ENCODE measurements at places on chromosomes 11 and 22.
A peak's percentile ranks its signal among the peaks of the same experiment; 100 is the strongest.

GRCh38 chr11:73095613-73096012 lies 46.5 kb downstream of the FCHSD2 start:
- no peak for DNase-seq

- DNase-seq, result no peak
Measured at GRCh38 chr11:7451520-7451919, 33.8 kb upstream of the OLFML1 start.

DNA sequence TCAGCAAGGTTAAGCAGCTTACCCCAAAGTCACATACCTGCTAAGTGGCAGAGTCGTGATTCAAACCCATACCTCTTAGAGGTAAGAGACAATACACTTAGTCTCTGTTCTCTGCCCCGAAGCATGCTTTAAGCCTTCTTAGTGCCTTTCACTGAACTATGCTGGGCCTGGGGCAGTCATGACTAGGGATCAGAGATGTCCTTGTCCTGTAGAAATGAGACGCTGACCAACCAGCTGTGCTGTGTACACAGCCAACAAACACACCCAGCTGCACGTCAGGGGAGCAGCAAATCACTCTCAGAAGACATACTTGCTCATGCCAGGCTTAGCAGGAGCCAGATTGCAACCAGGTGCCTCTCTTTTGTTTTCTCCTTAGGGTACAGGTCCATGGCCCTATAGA lies 255.7 kb downstream of the BUD13 start:
- DNase-seq, result no peak

DNA sequence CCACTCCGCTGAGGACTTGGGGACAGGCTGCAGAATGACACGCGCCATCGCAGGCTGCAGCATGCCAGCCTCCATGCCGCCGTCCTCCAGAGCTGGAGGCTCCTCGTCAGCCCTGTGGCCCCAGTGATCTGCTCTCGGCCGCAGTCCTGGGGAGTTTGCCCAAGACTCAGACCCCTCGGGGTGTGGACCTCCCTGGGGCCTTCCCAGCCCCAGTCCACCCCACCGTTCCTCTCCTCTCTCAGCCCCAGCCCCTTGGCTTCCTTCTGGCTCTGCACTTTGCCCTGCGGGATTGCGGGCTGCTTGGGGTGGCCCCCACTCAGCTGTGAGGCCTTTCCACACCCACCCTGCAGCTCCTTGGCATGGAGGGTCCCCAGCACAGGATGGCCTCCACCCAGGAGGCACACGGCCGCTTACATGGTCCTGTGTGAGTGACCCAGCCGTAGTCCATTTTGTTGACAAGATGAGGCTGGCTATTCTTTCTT lies 414.9 kb downstream of the TBC1D22A start:
- DNase-seq, result no peak

GRCh38 chr11:44452827-44453572 lies 112.5 kb upstream of the CD82 start:
- DNase-seq, result no peak

DNA sequence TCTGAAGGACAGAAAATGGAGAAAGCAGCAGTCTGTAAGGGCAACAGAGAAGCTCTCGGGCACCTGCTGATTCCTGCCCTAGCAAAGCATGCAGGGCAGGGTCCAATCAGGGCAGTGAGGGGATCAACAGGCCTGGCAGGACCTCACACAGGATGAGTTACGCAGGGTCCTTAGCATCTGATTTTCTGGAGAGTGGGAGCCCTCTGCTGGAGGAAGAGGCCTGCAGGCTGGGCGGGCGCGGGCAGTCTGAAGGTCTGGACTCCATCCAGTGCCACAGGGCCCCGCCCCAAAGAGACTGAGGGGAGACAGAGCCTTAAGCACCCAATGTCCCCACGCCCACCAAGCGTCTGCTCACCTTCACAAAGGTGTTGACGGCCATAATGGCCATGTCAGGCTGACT lies 28.9 kb downstream of the AP1B1 start:
- DNase-seq, result peak; percentile 19

GRCh38 chr11:95363164-95363563 lies 132.2 kb upstream of the SESN3 start:
- DNase-seq, result no peak

GRCh38 chr11:75450236-75450635 lies 17.2 kb upstream of the KLHL35 start:
- DNase-seq, result no peak

GRCh38 chr11:65642014-65642671 lies 4.2 kb downstream of the SIPA1 start:
- no peak for DNase-seq

DNA sequence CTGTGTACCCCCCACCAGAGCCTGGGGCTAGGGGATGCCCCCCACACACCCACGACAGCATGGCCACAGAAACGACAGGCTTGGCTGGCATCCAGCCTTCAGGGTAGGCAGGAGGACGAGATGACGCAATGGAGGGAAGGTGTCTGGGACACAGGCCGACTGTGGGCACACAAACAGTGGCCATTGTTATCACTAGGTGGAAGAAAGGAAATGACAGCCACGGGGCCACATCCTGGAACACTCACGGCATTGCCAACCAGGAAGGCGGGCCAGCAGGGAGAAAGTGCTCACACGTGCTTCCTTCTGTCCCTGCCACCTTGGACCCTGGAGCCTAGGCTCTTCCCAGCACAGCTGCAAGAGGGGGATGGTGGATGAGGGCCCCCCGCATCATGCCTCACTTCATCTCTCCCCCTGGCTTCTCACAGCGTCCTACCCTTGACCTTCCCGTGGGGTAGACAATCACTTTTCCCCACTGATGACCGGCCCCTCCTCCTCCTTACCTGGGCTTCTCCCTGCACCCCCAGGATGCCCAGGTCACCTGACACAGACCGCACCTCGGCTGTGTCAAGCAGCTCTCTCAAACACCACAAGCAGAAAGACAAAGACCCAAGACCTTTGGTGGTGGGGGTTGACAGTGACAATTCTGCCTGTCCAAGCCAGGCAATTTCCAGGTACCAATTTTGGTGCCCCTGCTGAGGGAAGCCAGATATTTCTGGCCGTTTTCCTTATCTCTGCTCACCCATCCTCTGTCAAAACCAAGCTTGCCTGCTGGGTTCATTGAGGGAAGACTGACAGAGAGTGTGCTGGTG lies 8.6 kb downstream of the PLA2G6 start:
- DNase-seq, result no peak

DNA sequence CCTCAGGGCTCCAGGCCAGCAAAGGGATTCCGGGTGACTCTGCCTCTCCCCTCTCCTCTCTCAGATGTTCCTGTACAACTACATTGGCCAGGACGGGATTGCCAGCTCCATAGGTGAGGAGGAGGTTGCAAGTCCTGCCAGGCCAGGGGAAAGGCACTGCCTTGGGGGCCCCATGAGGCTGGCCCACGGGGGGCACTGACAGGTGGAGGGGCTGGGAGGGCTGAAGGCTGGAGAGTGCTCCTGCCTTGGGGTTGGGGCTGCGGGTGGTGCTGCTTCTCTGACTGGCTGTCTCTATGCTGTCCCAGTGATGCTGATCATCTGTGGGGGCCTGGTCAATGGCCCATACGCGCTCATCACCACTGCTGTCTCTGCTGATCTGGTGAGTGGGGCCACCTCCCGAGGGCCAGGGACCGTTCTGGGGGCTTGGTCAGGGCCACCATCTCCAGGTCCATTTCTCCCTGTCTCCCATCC lies 21.7 kb downstream of the SLC37A2 start:
- DNase-seq, result no peak

- DNase-seq, result no peak
Measured at GRCh38 chr11:5420993-5421392, 918 bp upstream of the OR51Q1 start.

DNA sequence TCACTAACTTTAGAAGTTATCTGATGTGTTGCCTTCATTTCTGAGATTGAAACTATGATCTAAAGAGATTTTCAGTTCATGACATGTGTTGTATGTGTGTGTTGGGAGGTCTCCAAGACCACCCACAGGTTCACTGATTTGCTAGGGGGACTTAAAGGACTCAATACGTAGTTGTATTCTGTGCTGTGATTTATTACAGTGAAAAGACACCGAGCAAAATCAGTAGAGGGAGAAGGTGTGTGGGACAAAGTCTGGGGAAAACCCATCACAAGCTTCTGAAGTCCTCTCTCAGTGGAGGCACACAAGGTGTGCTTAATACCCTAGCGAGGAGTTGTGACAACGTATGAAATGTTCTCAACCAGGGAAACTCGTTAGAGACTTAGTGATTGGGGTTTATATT lies 35.6 kb downstream of the RNF169 start:
- DNase-seq, result no peak

- DNase-seq, result no peak
Measured at GRCh38 chr22:44286646-44287045, 26.1 kb downstream of the SHISAL1 start.

- no peak for DNase-seq
Measured at GRCh38 chr11:112694245-112694644, 267.0 kb upstream of the NCAM1 start.

DNA sequence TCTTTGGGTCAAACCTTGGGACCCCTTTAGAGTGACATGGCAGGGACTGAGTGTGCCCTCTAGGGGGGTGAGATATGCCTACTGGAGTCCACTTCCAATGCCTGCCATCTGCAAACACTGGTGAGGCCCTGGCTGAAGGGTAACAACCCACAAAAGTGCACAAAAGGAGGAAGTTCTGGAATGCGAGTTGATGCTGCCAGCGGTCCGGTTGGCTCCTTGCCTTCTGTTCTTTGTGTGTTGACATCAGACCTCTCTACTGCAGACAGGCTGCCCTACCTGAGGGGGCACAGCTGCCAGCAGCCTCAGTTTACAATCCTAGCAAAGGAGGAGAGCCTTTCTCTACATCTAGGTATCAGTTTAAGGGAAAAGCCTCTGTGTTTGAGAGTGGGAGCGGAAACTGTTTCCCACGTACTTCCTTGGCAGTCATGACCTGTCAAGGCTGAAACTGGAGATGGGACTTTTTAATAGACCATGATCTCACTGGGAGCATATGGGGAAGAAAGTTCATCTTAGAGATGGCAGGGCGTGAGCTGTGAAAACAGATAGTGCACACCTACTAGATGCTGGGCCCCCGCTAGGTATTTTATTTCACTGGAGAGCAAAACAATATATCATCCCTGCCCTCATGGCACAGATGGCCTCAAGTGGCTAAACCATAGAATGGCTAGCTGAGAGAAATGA lies 27.2 kb downstream of the BMAL1 start:
- DNase-seq, result no peak

DNA sequence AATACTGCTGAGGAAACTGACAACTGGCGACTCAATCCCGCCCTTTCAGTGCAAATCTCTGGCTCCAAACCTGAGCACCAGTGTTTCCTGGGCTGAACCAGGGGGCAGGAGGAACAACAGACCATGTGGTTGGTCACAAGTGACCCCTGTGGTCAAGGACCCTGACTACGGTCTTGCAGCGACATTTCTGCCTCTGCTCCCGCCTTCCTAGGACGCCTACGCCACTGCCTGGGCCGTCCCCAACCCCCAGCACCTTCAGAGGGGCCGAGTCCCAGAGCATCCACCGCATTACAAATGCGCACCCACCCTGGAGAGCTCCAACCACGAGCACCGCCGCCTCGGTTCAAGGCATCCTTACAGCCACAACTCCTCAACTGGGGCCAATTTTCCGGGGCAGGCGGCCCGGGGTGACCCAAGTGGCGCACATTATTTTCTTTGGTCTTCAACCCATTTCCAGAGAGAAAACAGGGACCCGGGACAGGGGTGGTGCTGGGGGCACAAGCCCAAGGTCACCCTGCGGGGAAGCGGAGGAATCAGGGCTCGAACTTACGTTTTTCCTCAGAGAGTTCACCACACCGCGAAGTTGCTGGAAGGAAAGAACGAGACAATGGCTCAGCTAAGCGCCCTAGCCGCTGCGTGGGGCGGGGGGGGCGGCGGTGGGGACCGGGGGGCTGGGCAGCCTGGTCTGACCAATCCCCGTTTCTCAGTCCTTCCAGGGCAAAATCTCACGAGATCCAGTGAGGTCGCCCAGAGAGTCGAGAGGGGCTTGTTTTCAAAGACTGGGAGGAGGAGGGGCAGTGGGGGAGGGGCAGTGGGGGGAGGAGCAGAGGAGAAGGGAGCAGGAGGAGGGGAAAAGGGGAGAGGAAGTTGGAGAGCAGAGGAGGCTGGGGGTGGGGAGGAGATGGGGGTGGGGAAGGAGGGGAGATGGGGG lies 1.8 kb downstream of the PRAME start:
- DNase-seq, result no peak

DNA sequence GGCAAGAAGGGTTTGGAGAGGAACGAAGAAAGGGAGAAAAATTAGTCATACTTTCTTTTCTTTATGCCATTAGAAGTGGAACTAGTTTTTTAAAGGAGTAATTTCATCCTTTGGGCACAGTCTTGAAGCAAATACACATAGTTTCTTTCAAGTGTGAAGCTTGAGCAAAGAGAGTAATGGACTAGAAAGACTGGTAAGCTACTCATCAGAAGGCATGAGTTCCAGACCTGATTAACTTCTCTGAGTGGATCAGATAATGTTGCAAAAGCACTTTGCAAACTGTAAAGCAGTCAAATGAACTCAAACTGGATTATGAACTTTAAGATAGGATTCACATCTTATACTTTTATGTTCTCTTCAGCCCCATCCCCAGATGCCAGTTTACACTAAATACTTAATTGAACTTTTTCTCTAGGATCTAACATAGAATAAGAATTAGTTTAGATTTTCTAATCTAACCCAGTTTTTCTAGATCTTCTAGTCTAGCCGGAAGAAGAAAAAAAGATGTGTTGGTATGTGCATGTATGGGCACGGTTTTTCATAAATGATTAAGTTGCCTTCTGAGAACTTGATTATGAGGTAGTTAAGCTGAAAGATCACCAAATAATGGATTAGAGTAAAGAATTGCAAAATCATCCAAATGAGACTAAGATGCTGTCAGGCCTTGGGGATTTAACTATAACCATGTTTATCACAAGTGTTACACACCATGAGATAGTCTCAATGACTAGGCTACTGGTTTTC lies 2.5 kb downstream of the DDIAS start:
- DNase-seq, result no peak

- DNase-seq, result no peak
Measured at GRCh38 chr11:63764679-63765647, 3.6 kb downstream of the ZFTA start.

DNA sequence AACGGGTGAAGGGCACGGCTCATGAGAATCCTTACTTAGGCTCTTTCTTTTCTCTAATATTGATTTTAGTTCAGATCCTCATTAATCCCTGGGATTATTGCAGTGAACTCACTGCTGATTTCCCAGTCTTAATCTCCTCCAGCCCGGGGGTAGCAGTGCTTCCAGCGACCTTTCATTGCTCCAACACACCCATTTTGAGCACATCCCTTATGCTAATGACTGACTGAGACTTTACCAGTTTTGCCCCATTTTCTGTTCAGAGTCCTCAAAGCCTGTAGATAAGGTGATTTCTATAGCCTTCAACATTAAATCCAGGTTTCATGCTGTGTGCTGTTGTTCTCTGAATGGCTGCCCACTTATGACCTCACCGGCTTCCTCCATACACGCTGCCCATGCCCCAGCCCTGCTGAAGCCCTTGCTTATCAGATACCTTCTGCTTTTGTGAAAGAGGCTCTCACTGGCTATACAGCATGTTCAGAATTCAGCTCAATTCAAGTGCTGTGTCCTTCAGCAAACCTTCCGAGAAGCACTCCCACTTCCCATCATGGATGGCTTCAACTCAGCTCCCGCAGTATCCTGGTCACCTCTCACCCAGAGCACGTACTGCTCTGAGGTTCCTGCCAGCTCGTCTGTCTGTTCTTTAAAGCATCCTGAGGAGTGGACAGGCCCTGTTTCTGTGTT lies 49.0 kb downstream of the PPFIA1 start:
- no peak for DNase-seq

- DNase-seq, result no peak
Measured at GRCh38 chr11:3140291-3140603, 24.9 kb downstream of the OSBPL5 start.

- no peak for DNase-seq
Measured at GRCh38 chr11:70671083-70671482, 272.8 kb downstream of the CTTN start.

GRCh38 chr11:86687185-86687778 lies 14.9 kb upstream of the ME3 start:
- DNase-seq, result no peak
